ENCODE measurements at places on chromosomes 12 and 14. TPM values are rescaled to one million over a fixed set of nuclear protein-coding genes. Genes with fewer than 3 reads are reported as not detected.

- DNase-seq: no peak
Measured at GRCh38 chr12:95551305-95551704, at the start of gene USP44. Gene USP44, minus strand, starts transcription at chr12:95551476. Its CDS starts 17,220 bp downstream, at chr12:95534256.

- DNase-seq: no peak
Measured at GRCh38 chr12:106651552-106651951, 68.7 kb downstream of the RFX4 start.

The ERO1A gene
- total RNA-seq: 134 TPM

The SYCP3 gene
- 0.35 TPM for total RNA-seq

GRCh38 chr12:115519887-115520286, 757.6 kb downstream of the MED13L start:
- DNase-seq: no peak

DNA sequence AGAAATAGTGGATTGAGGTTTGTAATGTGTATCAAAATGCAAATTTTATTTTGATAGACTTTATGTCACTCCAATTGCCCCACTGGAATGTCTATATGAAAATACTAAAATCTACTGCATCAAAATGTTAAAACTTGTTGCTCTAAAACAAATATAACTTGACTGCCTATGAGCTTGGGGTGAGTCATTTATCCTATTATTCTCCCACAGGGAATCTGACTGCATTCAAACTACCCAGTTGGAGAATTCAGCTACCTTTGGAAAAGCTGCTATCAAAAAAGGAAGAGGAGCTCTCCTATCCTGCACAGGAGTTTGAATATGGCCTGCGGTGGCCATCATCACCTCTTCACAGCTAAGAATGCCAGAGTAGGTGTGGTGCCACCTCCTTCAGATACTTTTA, 173.1 kb downstream of the KLHL28 start:
- no peak for DNase-seq

DNA sequence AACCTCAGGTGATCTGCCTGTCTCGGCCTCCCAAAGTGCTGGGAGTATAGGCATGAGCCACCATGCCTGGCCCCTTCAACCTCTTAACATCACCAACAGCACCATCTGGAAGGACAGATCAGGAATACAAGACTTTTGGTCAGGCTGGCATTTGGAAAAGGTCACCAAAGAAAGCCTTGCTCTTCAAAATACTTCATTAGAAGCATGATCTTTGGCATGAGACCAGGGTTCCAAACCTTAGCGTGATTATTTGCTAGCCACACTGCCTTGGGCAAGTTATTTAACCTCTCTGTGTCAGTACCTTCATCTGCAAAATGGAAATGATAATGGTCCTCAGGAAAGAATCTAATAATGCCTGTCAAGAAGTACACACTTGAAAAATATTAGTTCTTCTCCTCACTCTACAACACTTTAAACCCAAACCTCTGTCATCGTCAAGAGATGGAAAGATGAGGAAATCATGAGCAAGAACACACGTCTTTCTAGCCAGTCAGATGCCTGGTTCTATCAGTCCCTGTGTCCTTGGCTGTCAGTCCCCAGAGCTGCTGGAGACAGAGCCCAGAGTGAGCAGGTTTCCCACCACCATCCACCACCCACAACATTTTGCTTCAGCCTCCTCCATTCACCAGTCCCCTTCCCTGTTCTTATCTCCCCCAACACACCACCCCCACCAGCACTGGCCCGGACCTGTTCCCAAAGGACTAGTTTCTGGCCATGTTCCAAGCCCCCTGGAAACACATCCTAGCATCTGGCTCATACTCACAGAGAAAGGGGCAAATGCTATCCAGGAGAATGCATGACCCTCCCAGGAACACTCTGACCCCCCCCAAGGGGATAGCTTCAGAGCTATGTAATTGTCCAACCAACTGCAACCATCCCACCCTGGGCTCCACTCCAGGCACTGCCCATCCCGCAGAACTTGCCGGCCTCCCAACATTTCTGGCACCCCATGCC, 2.0 kb downstream of the ADCY6 start:
- no peak for DNase-seq

The DNAI7 gene
- total RNA-seq: not detected

GRCh38 chr14:100442498-100443490, 119.7 kb downstream of the SLC25A47 start:
- DNase-seq: no peak

The SLC5A8 gene
- not detected for total RNA-seq

DNA sequence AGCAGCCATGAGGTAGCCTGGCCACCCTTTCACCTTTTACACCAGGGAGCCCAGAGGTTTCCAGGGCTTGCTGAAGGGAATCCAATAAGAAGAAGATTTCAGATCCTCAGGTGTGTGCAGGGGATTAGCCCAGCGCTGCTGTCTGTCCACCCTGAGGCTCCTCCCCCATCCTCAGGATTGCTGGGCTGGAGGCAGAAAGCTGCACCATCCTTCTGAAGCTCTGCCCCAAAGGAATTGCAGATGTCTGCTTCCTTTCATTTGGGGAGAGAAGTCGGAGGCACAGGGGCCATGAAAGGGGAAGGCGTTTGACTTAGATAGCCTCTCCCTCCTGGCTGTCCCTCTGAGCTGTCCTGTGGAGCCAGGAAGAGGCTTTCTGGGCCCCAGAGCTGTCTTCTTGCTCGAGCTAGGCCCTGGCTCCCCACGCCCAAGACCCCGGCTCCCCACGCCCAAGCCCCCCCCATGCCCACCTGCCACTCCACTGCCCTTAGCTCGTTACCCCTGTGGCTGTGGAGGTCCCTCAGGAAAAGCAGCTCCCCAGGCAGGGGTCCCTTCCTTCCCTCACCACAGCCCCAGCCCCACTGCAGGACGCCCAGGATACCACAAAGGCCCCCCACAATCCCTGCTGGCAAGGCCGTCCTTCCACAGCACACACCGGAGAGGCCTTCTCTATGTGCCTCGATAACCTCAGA, 359.0 kb downstream of the CACNA1C start:
- DNase-seq: no peak

The BDKRB2 gene
- not detected for total RNA-seq

DNA sequence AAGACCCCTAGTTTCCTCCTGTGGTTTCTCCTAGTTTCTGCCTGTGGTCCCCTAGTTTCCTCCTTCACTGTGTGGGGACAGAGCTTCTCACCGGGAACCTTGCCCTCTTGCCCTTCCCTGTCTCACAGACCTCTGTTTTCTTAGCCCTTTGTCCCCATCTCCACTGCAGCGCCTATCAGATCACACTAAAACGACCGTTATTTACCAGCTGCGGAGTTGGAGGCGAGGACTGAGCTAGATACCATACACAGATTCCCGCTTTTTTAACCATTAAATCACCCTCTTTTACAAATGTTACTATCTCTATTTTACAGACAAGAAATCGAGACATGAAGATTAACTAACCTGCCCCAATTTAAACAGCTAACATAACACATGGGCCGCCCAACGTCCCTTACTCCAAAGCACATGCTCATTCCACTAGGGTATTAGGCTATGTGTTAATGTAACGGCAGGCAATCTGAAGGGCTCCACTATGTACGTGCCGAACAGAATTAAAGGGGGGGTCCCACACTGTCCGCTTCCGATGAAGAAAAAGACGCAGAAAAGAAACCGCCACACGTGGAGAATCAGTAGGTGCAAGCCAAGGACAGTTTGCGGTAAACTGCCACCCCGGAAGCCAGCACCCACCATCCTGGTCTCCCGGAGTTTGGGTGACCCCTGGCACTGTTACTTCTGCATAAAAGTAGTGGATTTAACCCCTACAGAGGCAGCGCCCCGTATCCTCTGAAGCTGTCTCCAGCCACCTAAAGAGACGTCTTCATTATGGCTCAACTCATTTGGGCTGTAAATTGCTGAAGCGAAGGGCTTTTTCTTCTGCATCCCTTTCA, 1.9 kb upstream of the FKBP4 start:
- DNase-seq: no peak

DNA sequence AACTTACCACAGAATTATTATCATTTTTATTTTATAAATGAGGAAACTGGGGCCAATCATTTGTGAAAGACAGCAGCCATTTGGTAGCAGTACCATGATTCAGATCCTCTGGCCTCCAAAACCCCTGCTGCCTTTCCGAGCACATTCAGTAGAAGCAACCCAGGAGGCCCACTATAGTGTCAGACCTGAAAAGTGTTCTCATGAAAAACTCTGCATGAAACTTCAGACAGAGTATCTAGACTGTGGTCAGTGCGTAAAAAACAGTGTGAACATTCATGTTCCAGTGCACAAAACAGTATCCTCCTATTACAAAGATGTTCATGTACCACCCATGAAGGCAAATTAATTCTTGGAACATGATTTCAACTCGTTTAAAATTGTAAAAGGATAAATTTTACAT, 112.0 kb downstream of the EPS8 start:
- DNase-seq: no peak

The SYT10 gene
- total RNA-seq: not detected

Measured in activated CD4-positive, alpha-beta T cell treated with anti-CD3 and anti-CD28 coated beads, Interleukin-2, amount 10 ng/mL, durations not matched to agents 7 days and 5 days (primary cell).